Nephron progenitor cell (in vitro differentiated cells): ENCODE measurements at places on chromosomes 11 and 22.
A peak's percentile ranks its signal among the peaks of the same experiment; 100 is the strongest.

DNA sequence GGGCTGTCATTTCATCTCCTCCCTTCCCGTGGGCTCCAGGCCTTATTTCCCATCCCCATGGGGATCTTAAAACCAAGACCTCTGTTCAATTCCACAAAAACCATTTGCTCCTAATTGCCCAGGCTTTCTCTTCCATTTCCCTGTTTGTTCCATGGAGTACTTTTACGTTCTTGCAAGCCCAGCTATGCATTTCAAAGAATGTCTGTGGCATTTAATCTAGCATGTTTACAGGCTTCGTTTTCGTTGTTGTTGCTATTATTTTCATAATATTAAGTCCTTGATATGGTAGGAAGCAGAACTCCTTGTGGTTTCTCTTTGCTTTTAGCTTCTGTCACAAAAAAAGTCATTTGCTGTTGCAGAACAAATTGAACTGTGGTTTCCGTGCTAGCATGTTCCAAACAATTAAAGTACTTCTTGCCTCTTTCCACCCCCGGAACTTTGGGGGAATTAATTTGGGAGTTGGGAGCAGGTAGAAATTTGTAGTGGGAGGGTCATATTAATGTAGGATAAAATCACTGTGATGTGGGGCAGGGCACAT, 68.1 kb upstream of the SLC22A12 start:
- no peak for DNase-seq

- DNase-seq, result no peak
These were observed 57.6 kb downstream of the KREMEN1 start for GRCh38 chr22:29130476-29130875.

GRCh38 chr11:71151561-71151960, 100.8 kb downstream of the SHANK2 start:
- no peak for DNase-seq

GRCh38 chr11:107648242-107648641, 57.3 kb downstream of the ELMOD1 start:
- DNase-seq, result peak; percentile 13

DNA sequence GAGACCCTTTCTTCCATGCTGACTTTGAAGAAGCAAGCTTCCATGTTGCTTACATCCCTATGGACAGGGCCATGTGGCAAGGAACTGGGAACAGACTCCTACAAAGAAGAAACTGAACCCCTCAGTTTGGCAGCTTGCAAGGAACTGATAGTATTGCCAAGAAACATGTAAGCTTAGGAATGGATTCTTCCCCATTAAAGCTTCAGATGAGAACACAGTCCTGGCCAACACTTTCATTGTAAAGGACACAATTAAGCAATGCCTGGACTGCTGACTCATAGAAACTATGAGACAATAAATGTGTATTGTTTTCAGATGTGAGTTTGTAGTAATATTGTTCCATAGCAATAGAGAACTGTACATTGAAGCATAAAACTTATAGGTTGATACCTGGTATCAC, 82.4 kb downstream of the AASDHPPT start:
- no peak for DNase-seq

DNA sequence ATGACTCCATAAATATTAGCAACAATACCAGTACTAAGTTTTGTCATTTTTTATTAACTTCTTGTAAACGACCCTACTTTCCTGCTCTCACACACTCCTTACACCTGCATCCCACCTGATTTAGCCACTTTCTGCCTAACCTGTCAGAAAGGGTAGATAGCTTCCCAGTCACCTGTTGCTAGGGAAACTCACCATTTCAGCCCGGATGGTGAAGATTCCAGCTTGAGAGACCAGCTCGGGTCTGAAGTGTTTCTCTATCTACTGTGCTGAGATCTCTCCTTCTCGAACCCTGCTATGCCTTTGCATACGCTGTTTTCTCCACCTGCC, at the start of gene PARVG:
Gene PARVG, plus strand, starts transcription at position 220 of the 327 bp plus-strand sequence. CDS start 2,405 bp downstream, outside the sequence.
- no peak for DNase-seq

- no peak for DNase-seq
These were observed 2.3 kb downstream of the CHID1 start for GRCh38 chr11:908273-908672.

DNA sequence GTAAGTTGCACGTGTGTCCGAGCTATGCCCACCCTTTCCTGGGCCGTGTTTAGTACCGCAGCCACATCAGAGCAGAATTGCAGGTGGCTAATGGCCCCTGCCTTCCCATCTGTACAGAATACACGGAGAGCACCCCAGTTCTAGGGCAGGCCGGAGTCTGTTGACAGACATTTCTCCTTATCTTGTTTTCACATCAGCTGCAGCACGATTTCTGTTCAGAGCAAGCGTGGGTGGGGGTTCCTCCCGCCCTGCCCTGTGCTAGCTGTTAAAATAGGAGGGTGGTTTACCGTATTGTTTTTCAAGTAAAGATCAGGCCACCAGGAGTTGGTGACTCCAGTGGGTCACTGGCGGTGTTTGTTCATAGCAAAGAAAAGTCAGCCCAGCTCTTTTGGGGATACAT, 41.1 kb downstream of the UBASH3B start:
- no peak for DNase-seq

DNA sequence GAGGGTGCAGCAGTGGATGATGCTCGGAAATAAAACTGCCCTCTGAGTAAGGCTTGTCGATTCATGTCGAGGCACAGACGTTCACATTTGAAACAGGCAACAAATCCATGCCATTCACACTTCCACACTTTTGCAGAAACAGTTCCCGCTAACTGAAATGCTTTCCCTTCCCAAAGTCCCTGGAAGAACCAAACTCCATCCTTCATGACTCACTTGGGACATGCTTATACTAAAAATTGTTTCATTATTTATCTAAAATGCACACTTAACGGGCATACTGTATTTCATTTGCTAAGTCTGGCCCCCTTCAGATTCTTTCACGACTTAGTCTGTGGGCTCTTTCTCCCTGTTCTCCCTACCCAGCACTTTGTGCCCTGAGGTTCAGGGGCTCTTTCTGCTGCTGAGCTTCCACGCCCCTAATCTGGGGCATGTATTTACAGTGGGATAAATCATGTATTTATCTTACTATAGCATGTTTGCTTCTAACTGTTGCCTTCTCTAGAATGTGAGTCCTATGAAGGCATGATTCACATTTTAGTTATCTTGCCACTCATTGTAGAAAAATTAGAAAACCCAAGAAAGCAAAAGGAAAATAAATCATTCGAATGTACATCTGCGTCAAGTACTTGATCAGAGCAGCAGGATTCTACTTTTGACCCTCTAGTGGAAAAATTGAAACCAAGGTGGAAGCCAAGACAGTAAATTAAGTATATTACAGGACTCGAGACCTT, 12.5 kb downstream of the SCGB1A1 start:
- DNase-seq, result no peak

- DNase-seq, result no peak
These were observed 73.2 kb downstream of the RAB38 start for GRCh38 chr11:88101881-88102597.

GRCh38 chr11:7585816-7586215, 72.0 kb downstream of the PPFIBP2 start:
- no peak for DNase-seq

GRCh38 chr22:17914474-17914873, 109.9 kb downstream of the MICAL3 start:
- no peak for DNase-seq

DNA sequence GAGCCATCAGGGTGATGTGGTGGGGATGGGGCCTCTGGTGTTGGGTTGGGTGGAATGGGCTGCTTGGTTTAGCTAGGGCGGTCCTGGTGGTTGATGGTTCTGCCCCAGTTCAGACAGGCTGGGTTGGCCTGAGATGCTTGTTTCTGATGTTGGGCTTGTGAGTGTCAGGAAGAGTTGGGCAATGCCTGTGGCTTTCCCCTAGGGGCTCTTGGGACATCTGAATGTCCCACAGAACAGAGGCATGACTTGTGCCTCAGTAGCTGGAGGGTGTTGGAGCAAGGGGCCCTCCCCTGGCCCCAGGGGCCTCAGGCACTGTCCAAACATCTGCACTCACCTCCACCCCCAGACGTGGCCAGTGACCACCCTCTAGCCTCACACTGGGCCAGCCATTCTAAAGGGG, 14.0 kb upstream of the CTSD start:
- DNase-seq, result no peak
